Kidney epithelial cell (primary cell): ENCODE measurements at places on chromosomes 16 and 17.

DNA sequence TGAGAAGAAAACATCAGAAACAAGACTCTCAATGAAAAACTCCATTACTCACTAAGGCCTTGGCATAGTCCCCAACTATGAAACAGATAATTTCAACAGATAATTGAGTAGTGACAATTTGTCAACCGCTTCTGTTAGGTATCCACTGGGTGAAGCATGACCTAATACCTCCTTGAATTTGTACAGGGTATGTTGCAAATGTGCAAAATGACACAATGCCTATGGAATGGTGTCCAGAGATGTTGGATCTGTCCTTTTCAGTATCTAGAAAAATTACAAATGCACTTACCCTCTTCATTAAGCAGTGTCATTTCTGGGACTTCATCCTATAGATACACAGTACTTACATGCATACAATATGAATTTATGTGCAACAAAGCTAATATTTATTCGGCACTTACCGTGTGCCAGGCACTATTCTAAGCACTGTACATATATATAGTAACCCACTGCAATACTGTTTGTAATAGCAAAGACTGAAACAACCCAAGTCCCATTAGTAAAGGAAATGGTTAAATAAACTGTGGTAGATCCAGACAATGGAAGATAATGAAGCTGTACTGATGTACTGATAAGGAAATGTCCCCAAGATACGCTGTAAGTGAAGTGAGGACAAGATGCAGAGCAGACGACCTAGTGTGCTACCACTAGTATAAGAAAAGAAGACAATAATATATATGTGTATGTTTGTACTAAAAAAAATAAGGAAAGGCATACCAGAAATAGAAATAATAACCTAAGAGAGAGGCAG is 21.4 kb upstream of the SLC6A4 start:
- no peak for DNase-seq

DNA sequence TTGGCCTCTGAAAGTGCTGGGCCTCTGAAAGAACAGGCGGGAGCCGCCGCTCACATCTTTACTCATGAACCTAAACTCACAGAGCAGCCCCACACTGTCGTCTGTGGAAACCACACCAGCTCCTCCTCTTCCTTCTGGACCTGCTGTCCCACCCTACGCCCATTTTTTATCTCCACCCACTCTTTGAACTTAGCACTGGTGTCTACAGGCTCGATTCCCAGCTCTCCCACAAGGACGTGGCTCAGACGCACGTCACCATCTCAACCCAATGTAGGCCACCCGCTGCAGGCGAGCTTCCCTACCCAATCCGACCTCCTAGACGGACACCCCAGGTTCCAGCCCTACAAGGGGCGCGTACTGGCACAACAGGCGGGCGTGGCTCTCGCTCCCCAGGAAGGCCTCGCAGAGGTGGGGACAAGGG is 62.2 kb downstream of the NXN start:
- no peak for DNase-seq

DNA sequence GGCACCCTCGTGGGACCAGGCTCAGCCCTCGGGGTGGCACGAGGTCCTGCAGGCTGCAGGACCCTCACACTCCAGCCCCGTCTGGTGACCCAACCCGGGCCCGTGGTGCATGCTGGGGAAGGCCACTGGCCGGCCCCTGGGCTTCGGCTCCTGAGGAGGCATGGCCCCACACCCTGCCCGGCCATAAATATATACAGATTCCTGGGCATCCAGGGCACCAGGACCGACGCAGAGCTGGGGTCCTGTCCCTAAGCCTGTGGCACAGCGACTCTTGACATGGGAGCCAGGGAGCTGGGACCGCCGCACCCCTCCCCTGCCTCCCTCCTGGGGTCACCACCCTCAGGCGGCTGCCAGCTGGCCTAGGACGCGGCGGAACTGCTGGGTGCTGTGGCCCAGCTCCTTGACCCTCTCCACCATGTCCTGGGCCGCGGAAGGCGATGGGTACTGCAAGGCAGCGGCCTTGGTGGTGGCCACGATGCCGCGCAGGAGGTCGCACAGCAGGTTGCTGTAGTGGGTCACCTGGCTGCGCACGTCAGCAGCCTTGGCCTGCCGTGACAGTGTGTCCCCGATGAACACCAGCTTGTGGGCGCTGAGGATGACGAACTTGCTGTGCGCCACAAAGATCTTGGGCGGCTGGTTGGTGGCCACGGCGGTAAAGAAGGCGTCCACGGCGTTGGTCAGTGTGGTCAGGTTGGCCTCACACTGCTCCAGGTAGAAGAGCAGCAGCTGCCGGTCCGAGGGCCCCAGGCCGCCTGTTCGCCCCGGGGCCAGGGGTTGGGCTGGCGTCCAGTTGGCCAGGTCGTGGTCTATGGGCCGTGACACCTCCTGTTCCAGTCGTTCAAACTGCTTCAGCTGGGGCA is 10.6 kb downstream of the CTRB1 start:
- DNase-seq = no peak

DNA sequence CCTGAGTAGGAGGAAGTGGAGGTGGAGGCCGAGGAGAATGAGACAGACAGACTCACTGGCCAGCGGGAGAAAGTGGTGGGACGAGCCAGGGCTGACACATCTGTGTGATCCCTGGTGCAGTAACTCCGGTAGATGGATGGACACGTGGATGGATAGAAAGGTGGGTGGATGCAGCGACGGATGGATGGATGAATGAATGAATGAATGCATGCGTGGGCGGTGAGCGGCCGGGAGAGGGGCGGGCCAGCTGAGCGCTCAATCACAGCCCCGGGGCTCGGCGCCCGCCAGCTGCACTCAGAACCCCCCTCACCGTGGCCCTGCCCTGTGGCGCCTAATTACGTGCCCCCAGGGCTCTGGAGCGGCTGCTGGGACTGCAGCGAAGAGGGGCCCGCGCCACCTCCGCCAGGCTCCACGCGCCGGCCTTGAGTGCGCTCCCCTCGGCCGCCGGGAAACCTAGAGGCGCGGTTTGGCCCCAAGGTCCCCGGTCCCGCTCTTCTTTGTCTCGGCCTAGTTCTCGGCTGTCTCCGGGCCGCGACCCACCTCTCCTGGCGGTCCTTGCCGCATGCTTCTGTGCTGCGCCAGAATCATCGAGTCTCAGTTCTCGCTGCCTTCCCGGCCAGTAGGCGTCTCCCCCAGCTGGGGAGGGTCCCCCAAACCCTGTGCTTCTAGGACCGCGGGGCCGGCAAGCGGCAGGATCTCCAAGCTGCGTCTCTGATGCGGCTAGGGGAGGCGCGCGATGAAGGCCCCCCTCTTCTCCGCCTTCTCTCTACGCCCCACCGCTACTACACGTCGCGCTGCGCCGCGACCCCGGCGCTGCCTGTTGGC is 41.0 kb downstream of the RAI1 start:
- no peak for DNase-seq

DNA sequence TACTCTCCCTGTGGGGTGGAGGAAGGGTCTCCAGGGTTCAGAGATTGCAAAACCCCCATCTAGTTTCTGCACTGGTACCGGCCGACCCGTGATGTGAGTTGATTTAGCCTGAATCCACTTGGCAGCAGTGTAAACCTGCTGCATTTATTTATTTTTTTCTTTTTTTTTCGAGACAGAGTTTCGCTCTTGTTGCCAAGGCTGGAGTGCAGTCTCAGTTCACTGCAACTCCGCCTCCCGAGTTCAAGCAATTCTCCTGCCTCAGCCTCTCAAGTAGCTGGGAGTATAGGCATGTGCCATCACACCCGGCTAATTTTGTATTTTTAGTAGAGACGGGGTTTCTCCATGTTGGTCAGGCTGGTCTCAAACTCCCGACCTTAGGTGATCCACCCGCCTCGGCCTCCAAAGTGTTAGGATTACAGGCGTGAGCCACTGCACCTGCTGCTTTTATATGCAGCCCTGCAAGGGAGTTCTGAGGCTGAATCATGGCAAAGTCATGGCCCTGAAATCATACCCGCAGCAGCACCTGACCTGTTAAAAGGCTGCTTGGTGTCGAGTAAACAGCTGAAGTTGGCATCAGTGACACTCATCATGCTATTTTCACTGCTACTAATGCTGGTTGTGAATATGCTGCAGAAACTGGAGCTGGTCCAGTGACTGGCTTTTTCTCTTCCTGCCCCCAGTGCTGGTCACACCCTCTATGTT is 21.4 kb downstream of the DEXI start:
- DNase-seq = peak; percentile 42

DNA sequence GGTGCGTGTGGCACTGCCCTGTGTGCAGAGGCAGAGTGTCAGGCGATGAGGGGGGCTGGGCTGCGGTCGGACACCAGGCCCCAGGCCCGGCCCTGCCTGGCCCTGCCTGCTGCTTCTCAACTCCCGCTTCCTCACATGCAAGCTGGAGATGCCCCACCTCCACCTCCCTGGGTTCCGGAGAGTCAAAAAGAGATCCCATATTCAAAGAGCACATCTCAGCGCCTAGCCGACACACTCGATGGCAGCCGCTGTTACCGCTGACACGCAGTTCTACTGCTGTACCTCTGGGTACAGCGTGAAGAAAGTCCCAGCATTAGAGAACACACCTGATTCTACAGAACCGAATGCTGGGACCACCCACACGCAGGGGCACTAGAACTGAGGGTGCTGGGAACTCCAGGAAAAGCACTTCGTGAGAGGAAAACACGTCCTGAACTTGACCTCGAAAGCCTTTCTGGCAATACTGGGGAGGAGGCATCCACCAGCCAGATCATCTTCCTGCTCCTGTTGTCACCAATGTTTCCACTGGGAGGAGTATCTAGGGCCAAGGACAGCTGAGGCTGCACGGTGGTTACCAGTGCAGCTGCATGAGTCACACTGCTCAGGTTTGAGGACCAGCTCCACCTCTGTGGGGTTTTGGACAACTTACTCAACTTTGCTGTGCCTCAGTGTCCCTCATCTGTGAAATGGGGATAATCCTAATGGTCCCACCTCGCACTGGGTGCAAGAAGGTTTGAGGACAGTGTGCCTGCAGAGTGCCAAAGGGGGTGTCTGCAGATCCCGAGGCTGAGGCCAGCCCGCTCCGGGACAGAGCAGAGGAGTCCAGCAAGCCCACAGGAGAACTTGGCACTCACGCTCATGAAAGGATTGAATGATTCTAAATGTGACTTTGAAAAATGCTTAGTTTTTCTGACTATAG is 100.4 kb upstream of the DNAH17 start:
- DNase-seq = no peak

- DNase-seq = no peak
Observed at GRCh38 chr17:17745476-17746455, 64.5 kb downstream of the RAI1 start.

GRCh38 chr17:48618256-48618896 is 3.3 kb upstream of the HOXB8 start:
- DNase-seq = no peak

DNA sequence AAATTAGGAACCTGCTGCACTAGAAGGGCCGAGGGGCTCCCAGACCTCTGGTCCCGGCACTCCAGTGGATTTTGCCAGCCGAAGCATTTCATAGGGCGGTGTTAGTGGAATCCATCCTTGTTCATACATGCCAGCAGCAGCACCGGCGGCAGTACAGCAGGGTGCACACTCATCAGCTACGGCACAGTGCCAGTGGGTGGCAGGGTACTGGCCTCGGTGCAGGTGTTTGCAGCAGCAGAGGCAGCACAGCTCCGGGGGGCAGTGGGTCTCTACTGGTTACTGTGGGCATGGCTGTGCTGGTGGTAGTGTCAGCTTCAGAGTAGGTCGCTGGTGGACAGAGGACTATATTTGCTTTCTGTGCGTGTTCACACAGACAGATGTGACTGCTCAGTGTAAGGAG is 985.7 kb downstream of the CDH8 start:
- DNase-seq = no peak

- DNase-seq = no peak
Observed at GRCh38 chr17:41620583-41621434, 3.6 kb downstream of the KRT17 start.

DNA sequence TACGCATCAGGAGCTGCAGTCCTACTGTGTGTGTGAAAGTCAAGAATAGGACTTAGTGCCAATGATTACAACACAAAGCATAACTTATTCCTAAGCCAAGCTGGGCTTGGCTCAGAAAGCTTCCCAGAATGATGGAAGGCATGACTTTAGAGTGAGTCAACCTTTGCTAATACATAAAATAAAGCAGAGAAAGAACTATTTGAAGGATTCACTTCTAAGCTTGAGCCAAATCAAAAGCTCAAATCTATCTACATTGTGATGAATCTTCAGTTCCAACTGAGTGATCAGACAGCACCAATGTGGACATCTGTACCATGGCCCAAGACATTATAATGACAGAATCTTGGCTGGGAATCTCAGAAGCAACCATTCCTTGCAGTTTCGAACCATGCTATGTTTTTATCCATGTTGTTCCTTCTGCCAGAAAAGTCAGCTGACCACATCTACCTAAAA is 41.4 kb downstream of the SMG6 start:
- no peak for DNase-seq

DNA sequence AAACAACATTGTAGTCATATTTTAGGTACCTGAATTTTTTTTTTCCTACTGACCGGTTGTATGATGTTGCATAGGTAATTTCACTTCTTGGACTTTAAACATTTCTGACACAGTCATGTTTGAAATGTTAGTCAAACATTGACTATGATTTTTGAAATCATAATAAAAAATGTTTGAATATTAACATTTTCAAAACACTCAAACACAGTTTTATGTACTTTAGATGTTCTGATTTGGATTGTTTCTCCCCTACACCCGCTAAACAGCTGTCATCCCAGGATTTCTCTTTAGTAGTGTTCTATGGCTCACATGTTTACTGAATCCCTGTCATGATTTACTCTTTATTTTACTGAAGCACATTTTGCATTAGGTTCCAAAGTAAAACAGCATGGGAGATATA is 102.9 kb upstream of the NPEPPS start:
- DNase-seq = no peak

GRCh38 chr17:56896217-56896967 is 17.5 kb downstream of the TRIM25 start:
- no peak for DNase-seq

- DNase-seq = no peak
Observed at GRCh38 chr17:46194393-46195216, 1.4 kb upstream of the KANSL1 start.

- DNase-seq = peak; percentile 95
Observed at GRCh38 chr17:42519546-42520491, 16.2 kb upstream of the NAGLU start.

- DNase-seq = no peak
Observed at GRCh38 chr16:30637944-30638343, 12.8 kb upstream of the PRR14 start.
